ENCODE measurements at places on chromosomes 2 and 18.

- no peak for DNase-seq
Measured at GRCh38 chr2:128439791-128440665, 121.4 kb upstream of the HS6ST1 start.

DNA sequence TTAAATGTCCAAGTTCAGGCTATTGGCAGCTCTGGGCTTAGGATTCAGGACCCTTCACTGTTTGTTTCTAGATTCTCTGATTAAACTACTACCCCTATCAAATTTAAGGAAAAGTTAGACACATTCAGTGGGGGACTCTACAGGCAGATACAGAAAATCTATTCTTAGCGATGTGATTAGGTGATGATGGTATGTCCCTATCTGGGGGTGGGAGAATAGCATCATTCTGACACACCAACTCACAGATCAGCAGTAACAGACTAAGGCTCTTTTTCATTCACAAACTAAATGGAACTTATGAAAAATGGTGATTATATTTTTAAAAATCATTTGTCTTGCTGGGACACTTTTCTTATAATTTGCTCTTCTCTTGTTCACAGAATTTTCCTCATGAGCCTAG lies 232.9 kb upstream of the CDH2 start:
- no peak for DNase-seq

- DNase-seq: no peak
Measured at GRCh38 chr2:217153510-217153909, 293.6 kb upstream of the TNP1 start.

DNA sequence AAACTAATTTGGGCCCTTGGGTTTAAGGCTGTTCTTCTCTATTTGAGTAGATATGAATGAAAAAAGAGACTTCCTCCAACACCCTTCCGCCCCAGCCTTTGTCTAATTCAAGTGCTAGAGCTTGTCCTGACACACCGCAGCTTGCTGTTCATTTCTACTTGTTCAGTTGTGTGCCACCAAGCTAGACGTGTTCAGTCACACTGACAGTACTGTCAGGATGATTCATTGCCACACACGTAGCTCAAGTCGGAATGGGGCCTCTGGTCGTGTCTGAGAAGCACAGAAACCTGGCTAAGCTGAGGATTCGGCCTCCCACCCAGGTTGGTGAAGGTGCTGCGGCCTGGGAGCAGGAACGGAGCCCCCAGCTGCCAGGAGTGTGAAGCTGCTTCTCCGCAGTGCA lies 45.6 kb upstream of the INHBB start:
- no peak for DNase-seq

GRCh38 chr2:69773206-69773605 lies 31.3 kb downstream of the ANXA4 start:
- no peak for DNase-seq

- DNase-seq: no peak
Measured at GRCh38 chr2:105570757-105571156, 171.9 kb upstream of the FHL2 start.

GRCh38 chr2:120985174-120985996 lies 249.7 kb downstream of the GLI2 start:
- no peak for DNase-seq

- no peak for DNase-seq
Measured at GRCh38 chr2:100135415-100135814, 7.0 kb downstream of the AFF3 start.

GRCh38 chr2:201996006-201996405 lies 37.6 kb upstream of the FZD7 start:
- DNase-seq: no peak

DNA sequence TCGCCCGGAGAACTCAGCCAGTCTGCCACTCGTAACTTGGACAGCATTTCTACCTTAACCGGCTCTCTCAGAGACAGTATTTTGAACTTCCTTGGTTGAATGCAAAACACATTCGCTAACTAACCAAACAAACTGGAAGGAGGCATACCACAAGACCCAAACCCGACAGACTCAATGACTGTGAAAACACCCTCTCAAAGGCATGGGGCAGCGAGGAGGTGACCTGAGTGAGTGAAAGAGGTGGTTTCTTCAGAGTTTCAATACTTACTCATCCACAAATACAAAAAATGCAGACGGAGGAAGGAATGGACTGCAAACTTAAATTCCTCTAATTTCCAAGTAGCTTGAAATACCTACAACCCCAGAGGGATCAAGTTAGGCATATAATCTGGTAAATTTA lies 132.9 kb downstream of the GAREM1 start:
- DNase-seq: no peak

DNA sequence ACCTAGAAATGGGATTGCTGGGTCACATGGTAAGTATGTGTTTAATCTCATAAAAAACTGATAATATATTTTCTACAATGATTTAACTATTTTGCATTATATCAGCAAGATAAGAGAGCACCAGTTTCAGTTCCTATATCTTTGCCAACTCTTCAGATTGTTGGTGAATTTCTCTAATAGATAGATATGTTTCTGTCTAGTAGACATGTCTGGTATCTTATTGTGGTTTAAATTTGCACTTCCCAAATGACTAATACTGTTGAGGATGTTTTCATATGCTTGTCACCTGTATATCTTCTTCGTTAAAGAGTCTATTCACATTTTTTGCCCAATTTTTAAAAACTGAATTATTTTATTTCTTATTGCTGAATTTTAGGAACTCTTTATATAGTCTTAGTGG lies 113.8 kb upstream of the UXS1 start:
- DNase-seq: no peak

DNA sequence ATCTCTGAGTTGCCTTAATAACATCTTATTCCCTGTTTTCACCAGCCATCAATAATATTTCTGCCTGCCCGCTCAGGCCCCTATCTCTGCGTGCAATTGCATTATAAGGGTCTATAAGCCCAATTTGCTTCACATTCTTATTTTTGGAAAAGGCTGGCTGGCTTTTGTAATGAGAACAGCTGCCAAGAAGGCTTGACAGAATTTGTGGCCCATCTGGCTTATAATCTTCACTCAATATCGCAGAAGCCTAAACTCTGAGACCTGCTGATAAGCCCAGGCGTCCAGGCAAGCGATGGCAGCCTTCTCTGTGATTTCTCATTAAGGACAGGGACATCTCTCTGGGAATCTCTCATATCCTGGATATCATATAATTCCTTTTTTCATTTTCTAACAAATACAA lies 1618.6 kb upstream of the CELF4 start:
- DNase-seq: no peak

DNA sequence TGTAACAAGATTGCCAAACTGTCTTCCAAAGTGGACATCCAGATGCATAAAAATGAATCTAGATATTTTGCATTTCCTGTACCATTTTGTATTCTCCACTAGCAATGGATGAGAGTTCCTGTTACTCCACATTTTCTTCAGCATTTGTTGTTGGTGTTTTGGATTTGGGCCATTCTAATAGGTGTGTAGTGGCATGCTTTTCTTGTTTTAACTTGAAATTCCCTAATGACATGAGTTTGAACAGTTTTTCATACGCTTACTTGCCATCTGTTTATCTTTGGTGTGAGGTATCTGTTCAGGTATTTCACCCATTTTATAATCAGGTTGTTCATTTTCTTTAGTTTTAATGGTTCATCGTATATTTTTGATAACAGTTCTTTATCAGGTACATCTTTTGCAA lies 73.9 kb downstream of the UBE2E3 start:
- no peak for DNase-seq

GRCh38 chr2:120237491-120237902 lies 14.3 kb upstream of the TMEM185B start:
- DNase-seq: no peak

DNA sequence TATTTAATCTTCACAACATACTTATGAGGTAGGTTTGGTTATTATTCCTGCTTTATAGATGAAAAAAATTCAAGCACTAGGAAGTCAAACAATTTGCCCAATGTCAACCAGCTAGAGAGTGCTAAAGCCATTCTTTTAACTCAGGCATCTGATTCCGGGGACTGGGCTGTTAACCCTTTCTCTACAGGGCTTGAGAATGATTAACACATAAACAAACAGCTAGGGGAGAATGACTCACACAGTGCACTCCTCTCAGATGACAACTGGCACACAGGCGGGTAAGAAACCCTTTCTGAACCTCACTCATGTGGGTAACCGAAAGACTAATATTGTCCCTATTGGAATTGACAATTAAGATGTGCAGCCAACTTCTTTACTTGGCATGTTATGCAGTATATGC lies 86.3 kb upstream of the FSHR start:
- DNase-seq: no peak

DNA sequence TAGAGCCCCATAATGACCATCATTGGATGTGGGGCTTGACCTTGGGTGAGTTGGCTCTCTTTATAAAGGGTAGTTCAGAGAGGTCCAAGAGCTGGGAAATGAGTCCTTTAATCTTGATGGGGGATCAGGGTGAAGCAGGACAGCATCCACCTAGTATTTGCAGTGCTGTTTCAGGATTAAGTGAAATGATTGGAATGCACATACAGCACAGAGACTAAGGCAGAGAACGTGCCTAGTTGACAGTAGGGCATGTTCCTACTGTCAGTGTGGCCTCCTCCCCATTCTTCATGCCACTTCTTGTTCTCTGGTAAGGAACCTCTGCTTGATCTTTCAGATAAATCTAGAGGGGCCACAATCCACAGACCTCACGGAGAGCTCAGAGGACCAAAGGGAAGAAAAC lies 78.9 kb downstream of the TRIM43 start:
- no peak for DNase-seq

GRCh38 chr2:130371723-130372054 lies 15.8 kb downstream of the PTPN18 start:
- no peak for DNase-seq

DNA sequence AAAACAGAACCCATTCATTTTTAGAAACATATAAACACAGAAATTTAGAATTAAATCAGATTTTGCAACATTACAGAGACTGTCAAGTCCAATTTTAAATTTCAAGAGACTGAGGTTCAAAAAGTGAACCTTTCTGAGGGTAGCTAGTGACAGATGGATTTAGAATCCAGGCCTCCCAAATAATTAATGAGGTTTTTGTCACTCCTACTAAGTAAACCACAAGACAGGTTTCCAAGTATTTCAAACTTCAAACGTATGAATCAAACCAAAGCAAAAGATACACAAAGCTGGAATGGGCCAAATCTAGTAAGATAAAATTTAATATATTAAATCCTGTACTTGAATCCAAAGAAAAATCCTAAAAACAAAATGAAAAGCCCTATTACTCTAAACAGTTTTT lies 25.3 kb downstream of the PPP4R3B start:
- DNase-seq: no peak

DNA sequence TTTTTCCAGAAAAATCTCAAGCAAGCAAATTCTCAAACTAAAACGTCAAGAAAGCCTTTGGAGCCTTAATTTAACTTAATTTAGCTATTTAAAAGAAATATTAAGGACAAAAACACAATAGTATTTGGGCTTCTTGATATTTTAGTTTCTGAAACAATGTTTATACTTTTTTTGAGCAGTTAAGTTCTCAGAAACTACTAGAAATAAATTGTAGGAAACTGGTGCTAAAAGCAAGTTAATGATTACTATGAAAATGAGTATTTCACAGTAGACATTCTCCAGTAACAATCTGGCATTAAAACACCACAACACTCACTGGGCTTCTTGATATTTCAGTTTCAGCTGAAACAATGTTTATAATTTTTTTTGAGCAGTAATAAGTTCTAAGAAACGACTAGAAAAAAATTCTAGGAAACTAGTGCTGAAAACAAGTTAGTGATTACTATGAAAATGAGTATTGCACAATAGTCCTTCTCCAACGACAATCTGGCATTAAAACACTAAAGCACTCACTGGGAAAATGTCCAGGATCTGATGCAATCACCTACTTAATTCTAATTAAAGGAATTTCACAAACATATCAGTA lies 45.1 kb downstream of the TRAK2 start:
- DNase-seq: no peak

DNA sequence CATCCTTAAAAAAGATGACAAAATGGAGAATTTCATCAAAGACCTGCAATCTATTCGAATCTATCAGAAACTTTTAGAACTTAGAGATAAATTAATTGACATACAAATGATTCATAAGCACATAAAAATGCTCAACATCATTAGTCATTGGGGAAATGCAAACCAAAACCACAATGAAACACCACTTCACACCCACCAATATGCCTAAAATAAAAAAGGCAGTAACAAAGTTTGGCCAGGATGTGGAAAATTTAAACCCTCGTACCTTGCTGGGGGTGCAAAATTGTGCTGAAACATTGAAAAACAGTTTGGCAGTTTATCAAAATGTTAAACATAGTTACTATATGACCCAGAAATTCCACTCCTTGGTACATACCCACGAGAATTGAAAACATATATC lies 11.5 kb upstream of the EIF2AK3 start:
- no peak for DNase-seq
